ENCODE measurements at places on chromosomes 13 and 19. TPM values are rescaled to one million over a fixed set of nuclear protein-coding genes. Genes with fewer than 3 reads are reported as not detected.

DNA sequence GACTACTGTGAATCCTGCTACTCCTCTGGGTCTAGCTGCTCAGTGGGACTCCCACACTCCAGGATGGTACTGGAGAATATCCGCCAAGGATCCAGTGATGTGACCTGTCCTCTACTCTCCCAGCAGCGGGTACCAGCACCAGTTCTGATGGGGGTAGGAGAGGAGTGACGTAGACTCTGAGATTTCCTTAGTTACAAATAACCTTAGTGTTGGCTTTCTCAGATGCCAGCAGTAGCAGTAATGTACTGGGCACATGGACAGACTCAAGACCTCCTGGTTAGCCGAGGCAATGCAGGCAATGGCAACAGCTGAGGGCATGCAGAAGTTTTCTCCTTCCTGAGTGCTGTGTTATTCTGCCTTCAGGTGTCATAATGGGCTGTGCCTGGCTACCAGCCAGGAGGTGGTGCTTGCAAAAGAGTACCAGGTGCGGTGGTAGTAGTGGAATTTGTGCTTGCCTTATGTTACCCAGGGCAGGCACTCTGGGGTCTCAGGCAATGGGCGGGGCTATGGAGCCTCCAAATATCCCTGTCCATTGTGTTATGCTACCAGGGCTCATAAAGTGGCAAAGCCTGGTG, 105.3 kb upstream of the KLF5 start:
- no peak overlapping the region for H3K27ac ChIP-seq
- no peaks in the 10 kb centered on the region for H3K27me3 ChIP-seq
- peaks cover 10% of the 10 kb centered on the region for H3K36me3 ChIP-seq
- DNase-seq, result no peak
- no peaks in the 10 kb centered on the region for H3K4me1 ChIP-seq

The MTUS2 gene
- total RNA-seq, result not detected

GRCh38 chr13:36787181-36787580, 31.8 kb upstream of the RFXAP start:
- H3K4me1 ChIP-seq, result no peaks in the 10 kb centered on the region
- no peak for DNase-seq
- H3K27me3 ChIP-seq, result peaks cover 6% of the 10 kb centered on the region
- H3K27ac ChIP-seq, result no peak overlapping the region
- H3K4me3 ChIP-seq, result no peak overlapping the region

DNA sequence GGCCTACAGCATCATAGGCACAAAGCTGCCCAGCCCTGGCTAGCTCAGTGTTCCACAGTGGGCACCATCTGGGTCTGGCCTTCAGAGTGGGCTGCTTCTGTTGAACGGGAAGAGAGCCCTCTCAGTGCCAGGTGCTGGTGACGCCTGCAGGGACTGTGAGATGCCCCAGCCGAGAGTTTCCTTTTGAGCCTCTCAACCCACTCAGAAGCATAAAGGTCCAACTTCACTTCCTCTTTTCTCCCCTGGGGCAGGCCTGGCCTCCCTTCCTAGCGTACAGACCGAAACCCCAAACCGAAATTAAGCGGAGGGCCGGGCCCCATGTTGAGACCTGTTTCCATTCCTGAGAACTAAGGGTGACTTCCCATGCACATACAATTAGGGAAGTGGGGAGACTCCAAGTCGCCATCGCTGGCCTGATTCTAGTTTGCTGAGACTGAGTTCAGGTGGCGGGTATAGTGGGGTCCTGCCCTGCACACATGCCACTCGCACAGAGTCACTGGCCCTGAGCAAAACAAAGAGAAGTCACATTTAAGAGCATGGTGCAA, 6.9 kb downstream of the RAB8A start:
- peaks cover 44% of the 10 kb centered on the region for H3K4me1 ChIP-seq
- H3K36me3 ChIP-seq, result peaks cover 48% of the 10 kb centered on the region
- H3K4me3 ChIP-seq, result no peak overlapping the region
- no peaks in the 10 kb centered on the region for H3K27me3 ChIP-seq
- peak overlapping the region; percentile 70 for H3K27ac ChIP-seq
- DNase-seq, result peak; percentile 65

DNA sequence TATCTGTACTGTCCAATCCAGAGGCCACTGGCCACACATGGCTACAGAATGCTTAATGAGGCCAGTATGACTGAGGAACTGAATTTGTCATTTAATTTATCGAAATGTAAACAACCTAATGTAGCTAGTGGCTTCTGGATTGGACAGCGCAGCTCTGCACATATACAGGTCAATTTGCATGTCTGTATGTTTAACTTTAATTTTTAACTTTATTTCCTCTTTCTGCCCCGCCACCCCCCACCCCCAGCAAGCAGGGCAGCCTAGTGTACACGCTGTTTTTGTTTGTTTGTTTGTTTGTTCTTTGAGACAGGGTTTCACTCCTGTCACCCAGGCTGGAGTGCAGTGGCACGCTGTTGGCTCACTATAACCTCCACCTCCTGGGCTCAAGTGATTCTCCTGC, 15.5 kb downstream of the ZSWIM9 start:
- peaks cover 4% of the 10 kb centered on the region for H3K36me3 ChIP-seq
- H3K27me3 ChIP-seq, result no peaks in the 10 kb centered on the region
- no peak overlapping the region for H3K27ac ChIP-seq
- no peak for DNase-seq
- H3K4me3 ChIP-seq, result no peak overlapping the region
- no peaks in the 10 kb centered on the region for H3K4me1 ChIP-seq

- H3K4me1 ChIP-seq, result peaks cover 18% of the 10 kb centered on the region
- H3K27me3 ChIP-seq, result no peaks in the 10 kb centered on the region
- H3K4me3 ChIP-seq, result no peak overlapping the region
- H3K36me3 ChIP-seq, result peaks cover 24% of the 10 kb centered on the region
Observed at GRCh38 chr19:16548956-16549355, 6.7 kb upstream of the CHERP start.

DNA sequence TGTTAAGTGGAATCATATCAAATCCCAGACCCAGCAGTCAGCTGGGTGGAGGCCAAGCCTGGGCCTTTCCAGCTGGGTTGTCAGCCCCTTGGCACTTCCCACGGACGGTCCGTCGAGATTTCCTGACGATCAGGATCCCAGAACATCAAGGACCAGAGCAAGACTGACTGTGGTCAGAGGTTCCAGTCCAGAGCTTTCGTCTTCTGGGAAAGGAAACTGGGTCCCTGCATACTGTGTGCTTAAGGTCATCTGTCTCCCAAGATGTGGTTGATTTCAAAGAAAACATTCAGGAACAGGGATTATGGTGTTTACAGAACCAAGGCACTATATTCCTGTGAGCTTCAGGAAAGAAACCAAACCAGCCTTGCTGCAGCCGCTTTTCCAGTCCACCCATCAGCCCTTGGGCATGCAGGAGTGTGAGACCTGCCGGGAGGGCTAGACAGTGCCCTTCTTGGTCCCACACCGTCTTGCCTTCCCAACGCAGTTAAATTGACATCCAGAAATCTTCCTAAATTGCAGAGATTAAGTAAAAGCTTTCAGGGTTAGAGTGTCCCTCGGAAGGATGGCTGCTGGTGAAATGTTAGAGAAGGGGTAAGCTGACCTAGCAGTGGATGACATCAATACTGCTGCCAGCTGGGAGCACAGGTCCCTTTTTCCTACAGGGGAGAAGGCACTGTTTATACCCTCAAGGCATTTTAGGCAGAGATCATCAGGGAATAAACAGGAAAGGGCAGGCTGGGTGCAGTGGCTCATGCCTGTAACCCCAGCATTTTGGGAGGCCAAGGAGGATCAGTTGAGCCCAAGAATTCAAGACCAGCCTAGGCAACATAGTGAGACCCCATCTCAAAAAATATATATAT, 5.0 kb upstream of the C19orf33 start:
- H3K27me3 ChIP-seq, result no peaks in the 10 kb centered on the region
- no peaks in the 10 kb centered on the region for H3K4me1 ChIP-seq
- DNase-seq, result no peak
- no peaks in the 10 kb centered on the region for H3K36me3 ChIP-seq
- no peak overlapping the region for H3K4me3 ChIP-seq

- peak within 1 kb of the TSS; percentile 80 for H3K27ac ChIP-seq
- peak; percentile 93 for DNase-seq
- H3K4me1 ChIP-seq, result peaks cover 22% of the 10 kb centered on the region
- H3K27me3 ChIP-seq, result no peaks in the 10 kb centered on the region
- no peaks in the 10 kb centered on the region for H3K36me3 ChIP-seq
- peak within 1 kb of the TSS; percentile 71 for H3K4me3 ChIP-seq
Observed at GRCh38 chr19:4343370-4344307, at the start of gene MPND. Gene MPND (plus strand): TSS chr19:4343562. CDS start chr19:4343594, 32 bp downstream.

DNA sequence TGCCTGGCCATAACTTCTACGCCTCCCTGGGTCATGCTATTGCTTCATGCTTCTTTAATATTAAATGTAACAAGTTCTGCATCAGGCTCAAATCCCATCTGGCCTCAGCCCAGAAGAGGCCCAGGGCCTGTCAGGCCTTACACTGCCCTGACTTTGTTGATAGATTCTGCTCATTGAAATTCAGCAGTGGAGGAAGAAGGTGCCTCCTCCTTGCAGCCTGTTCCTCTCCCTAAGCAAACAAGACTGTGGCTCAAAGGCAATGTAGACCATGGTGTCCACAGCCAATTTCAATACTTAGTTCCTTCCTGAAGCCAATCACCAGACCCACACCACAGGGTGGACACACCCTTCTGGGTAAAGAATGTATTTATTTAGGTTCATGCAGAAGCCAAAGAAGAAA, 59.4 kb downstream of the LACC1 start:
- H3K4me3 ChIP-seq, result no peak overlapping the region
- H3K36me3 ChIP-seq, result no peaks in the 10 kb centered on the region
- H3K27ac ChIP-seq, result no peak overlapping the region

DNA sequence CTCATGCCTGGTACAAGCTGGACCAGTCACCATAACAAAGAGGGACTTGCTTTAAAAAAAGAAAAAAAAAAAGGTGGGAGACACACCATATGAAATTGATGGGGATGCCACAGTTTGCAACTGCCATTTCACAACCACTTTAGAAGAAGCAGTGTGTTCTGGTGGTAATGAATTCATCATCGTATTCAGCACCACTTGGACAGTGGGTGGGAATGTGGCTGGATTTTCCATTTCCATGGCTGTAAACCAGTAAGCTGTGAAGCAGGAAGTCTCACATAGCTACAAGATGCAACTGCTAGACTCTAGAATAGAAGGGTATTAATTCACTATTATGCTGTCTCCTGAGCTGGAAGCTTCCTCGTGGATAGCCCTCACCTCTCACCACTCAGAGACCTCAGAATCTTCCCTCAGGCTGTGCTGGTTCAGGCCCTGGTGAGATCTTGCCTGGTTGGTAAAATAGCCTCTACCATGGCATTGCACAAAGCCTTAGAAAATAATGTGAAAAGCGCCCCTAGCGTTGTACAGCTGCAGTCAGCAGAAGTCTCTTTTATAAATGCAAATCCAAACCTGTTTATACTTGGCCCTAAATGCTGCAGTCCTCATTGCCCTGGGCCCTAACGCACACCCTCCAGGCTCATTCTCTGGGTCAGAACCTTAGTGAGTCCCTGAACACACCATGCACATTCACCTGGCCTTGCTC, 150.7 kb downstream of the KCTD15 start:
- no peaks in the 10 kb centered on the region for H3K36me3 ChIP-seq
- no peak overlapping the region for H3K27ac ChIP-seq
- no peak overlapping the region for H3K4me3 ChIP-seq
- no peaks in the 10 kb centered on the region for H3K27me3 ChIP-seq

DNA sequence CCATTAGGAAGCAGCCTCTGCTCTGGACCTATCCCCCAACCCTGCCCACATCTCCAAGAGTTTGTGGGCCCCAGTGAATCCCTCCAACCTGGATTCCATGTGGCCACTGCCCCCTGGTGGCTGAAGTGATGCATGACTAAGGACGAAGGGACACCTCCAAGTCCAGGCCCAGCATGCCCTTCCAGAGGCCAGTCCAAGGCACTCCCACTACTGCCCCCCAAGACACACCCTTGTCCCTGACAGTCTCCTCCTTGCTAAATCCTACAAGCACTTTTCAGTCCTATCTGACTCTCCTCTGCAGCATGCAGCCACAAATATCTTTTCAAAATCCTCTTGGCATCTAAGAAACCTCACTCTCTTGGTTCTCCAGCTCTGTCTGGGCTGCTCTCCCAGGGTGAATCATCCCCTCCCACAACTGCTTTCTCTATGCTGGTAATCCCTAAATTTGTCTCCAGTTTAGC, 33.0 kb downstream of the DEDD2 start:
- H3K36me3 ChIP-seq, result no peaks in the 10 kb centered on the region
- peaks cover 26% of the 10 kb centered on the region for H3K4me1 ChIP-seq
- H3K27ac ChIP-seq, result no peak overlapping the region
- DNase-seq, result peak; percentile 57
- peaks cover 4% of the 10 kb centered on the region for H3K27me3 ChIP-seq

The GALP gene
- not detected for total RNA-seq

GRCh38 chr13:48113756-48114130, 18.8 kb upstream of the MED4 start:
- no peaks in the 10 kb centered on the region for H3K36me3 ChIP-seq
- no peak for DNase-seq
- H3K27me3 ChIP-seq, result peaks cover 11% of the 10 kb centered on the region
- H3K4me3 ChIP-seq, result no peak overlapping the region
- no peaks in the 10 kb centered on the region for H3K4me1 ChIP-seq

DNA sequence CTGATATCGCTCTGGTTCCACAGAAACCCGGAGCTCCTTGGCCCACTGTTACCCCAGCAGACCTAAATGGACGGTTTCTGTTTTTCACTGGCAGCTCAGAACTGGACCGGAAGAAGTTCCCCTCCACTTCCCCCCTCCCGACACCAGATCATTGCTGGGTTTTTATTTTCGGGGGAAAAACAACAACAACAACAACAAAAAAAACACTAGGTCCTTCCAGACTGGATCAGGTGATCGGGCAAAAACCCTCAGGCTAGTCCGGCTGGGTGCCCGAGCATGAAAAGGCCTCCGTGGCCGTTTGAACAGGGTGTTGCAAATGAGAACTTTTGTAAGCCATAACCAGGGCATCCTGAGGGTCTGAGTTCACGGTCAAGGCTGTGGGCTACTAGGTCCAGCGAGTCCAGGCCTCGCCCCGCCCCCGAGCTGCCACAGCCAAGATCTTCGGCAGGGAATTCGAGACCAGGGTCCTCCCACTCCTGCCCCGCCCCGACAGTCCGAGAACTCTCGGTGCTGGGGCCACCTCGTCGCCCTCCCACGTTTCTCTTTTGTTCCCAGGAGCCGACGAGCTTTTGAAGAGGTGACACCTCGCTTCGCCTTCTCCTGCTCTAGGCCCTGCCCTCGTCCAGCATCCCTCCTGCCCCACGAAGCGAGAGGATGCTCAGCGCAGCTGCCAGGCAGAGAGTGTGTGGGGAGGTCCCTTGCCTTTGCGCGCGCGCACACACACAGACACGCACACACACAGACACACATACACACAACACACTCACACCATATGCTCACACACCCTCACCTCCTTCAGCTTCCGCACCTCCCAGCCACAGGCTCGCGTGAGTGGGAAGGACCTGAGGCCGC, 8.8 kb downstream of the ZIC2 start:
- H3K36me3 ChIP-seq, result no peaks in the 10 kb centered on the region
- peaks cover 36% of the 10 kb centered on the region for H3K4me1 ChIP-seq
- DNase-seq, result no peak
- peaks cover 66% of the 10 kb centered on the region for H3K27me3 ChIP-seq

- DNase-seq, result no peak
- no peaks in the 10 kb centered on the region for H3K27me3 ChIP-seq
- no peaks in the 10 kb centered on the region for H3K4me1 ChIP-seq
- H3K36me3 ChIP-seq, result peaks cover 42% of the 10 kb centered on the region
Observed at GRCh38 chr19:5914358-5914774, 312 bp downstream of the CAPS start.

The SLITRK1 gene
- not detected for total RNA-seq

GRCh38 chr13:74687442-74688182, 553.4 kb upstream of the KLF12 start:
- no peaks in the 10 kb centered on the region for H3K36me3 ChIP-seq
- H3K27me3 ChIP-seq, result peaks cover 3% of the 10 kb centered on the region
- no peak overlapping the region for H3K27ac ChIP-seq
- no peak for DNase-seq
- no peaks in the 10 kb centered on the region for H3K4me1 ChIP-seq
- H3K4me3 ChIP-seq, result no peak overlapping the region

GRCh38 chr19:46328079-46328478, 18.8 kb upstream of the PPP5C start:
- no peaks in the 10 kb centered on the region for H3K4me1 ChIP-seq
- H3K36me3 ChIP-seq, result no peaks in the 10 kb centered on the region
- no peak overlapping the region for H3K4me3 ChIP-seq
- no peak for DNase-seq
- H3K27ac ChIP-seq, result no peak overlapping the region

Data from CD4-positive, CD25-positive, alpha-beta regulatory T cell (primary cell).